H1 (cell line): ENCODE measurements at places on chromosomes 3 and 15.

- DNase-seq = no peak
These were observed 8.6 kb upstream of the CBLB start for GRCh38 chr3:105877336-105877910.

- DNase-seq = peak; percentile 62
These were observed 40.6 kb upstream of the ADCY5 start for GRCh38 chr3:123489400-123490004.

DNA sequence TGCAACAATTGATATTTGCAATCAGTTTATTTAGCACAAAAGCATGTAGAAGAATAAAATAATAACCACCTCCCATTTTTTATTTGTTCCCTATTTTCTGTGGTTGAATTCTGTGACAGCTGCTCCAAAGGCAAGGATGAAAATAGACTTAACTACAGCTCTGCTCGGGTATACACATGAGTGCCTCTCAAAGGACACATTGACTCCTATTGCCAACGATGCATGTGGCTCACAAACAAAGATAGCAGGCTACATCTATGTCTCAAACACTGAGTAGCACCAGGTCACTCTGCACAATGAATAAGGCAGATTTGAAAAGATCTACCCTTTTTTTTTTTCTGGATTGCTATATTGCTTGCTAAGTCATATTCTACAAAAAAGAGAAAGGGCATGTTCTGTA is 612.9 kb downstream of the ROBO1 start:
- DNase-seq = no peak

GRCh38 chr3:151425627-151426340 is 35.1 kb downstream of the IGSF10 start:
- no peak for DNase-seq

- DNase-seq = no peak
These were observed 143.8 kb downstream of the SV2B start for GRCh38 chr15:91243826-91244225.

DNA sequence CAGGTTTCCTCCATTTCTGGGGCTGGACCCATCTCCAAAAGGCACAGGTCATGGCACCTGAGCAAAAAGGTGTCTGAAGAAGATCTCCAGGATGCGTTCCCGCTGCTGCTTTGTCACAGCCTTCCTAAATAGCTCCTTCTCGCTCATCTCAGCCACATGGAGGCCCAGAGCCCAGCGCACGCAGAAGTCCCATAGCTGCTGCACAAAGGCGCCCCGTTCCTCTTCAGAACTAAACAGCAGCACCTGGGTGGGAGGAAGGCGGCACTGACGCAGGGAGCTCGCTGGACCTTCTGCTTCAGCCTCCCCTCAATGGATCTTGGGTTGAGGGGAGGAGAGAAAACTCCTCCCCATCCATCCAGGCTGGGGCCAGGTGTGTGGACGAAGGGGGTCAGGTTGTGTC is 8.4 kb downstream of the DUOX2 start:
- no peak for DNase-seq
